ENCODE measurements at places on chromosomes 5 and 9.

GRCh38 chr5:173629628-173630027 is 13.2 kb upstream of the BOD1 start:
- DNase-seq = no peak

GRCh38 chr9:15935661-15936305 is 382.9 kb downstream of the CCDC171 start:
- DNase-seq = peak; percentile 73

- DNase-seq = no peak
These were observed 96.3 kb upstream of the WWC1 start for GRCh38 chr5:168195110-168195509.

- peak; percentile 35 for DNase-seq
These were observed 81.1 kb downstream of the PTPN3 start for GRCh38 chr9:109417054-109417453.

DNA sequence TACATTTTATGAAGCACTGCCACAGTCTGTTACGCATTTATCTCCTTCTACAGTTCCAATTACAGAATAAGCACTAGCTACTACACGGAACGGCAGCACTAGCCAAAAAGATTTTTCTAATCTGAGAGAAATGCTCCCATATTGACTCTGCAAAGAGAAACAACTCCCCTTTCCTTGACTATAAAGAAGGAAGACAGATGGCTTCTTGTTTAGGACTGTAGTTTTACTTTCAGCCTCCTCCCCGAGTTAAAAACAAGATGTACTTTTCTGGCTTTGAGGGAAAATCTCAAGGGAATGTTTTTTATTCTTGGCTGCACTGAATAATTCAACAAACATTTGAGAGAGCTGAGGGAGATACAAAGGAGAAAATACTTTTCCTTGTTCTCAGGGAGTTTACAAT is 1.9 kb upstream of the SLC44A1 start:
- peak; percentile 34 for DNase-seq

DNA sequence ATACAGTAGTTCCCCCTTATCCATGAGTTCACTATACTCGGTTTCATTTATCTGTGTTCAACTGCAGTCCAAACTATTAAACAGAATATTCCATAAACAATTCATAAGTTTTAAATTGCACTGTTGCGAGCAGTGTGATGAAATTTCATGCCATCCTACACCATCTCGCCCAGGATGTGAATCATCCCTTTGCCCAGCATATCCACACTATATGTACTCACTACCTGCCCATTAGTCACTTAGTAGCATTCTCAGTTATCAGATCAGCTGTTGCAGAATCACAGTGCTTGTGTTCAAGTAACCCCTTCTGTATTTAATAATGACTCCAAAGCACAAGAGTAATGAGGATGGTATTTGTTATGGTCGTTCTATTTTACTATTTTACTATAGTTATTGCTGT is 51.5 kb downstream of the SHOC1 start:
- peak; percentile 91 for DNase-seq
